ENCODE measurements at places on chromosomes 6 and 20.

DNA sequence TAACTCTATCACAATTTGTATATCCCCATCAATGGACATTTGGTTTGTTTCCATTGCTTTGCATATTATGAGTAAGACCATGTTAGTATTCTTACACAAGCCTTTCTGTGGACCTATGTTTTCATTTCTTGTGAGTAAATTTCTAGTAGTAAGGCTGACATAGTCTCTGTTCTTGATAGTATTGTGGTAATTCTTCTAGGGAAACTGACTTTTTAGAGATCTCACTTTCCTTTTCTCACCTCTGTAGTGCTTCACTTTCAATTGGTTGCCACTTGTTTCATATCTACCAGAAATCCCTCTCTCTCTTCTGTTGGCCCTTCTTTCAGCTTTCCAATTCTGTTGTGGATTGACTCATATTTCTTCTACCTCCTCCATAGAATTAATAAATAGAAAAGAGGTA is 8.5 kb downstream of the ISM1 start:
- no peak for DNase-seq

DNA sequence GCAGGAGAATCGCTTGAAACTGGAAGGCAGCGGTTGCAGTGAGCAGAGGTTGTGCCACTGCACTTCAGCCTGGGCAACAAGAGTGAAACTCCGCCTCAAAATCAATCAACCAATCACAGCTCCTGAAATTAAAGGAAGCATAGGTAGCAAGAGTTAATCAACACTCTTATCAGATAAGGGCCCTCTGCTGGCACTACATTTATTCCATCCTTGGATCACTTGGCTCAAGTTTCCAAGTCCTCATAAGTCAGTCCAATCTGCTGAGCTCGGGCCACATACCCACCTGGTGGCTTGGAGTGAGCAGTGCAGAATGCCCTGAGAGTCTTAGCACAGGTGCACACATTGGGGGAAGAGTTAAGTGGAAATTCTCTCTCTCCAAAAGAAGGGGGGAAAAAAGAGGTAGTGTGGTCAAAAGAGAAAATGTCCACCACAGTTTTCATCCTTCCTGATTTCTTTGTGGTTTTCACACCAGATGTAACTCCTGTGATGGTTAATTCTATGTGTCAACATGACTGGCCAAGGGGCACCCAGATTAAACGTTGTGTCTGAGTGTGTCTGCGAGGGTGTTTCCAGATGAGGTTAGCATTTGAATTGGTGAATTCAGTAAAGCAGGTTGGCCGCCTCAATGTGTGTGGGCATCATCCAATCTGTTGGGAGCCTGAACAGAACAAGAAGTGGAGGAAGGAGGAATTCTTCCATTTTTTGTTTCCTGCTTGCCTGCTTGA is 14.2 kb upstream of the FAM8A1 start:
- peak; percentile 67 for DNase-seq

DNA sequence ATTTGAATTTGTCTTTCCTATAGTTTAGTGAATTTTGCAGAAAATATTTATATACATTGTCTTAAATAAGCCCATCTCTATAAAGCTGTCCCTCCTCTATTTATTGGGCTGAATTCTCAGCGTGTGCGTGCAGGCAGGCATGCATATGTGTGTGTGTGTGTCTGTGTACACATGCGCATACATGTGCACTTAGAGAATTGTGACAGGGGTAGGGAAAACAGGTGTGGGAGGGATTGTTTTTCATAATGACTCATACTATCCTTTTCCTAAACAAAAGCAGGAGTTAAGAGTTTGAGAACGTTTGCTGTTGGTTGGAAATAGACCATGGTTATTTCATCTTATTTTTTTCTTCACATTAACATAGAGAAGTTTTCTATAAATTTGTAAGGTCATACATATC is 43.4 kb upstream of the FABP7 start:
- no peak for DNase-seq

GRCh38 chr6:130520801-130521200 is 155.0 kb downstream of the TMEM200A start:
- no peak for DNase-seq

DNA sequence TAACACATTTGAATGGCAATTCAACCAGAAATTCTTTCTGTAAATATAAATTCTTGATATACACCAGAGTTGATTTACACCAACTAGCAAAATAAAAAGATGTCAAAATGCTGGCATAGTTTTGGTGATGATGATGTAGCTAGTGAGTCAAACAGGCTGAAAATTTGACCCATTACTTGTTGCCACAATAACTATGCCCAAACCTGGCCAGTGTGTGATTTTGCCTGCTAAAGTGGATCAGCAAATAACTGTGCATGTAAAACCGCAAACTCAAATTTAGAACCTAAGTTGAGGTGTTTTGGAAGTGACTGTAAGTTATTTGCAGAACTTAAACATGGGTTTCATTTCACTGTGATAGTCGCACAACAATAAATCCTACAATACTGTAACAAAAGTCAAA is 125.9 kb downstream of the KIF6 start:
- DNase-seq: peak; percentile 13

GRCh38 chr6:109093732-109094415 is 772 bp downstream of the SESN1 start:
- DNase-seq: peak; percentile 8

DNA sequence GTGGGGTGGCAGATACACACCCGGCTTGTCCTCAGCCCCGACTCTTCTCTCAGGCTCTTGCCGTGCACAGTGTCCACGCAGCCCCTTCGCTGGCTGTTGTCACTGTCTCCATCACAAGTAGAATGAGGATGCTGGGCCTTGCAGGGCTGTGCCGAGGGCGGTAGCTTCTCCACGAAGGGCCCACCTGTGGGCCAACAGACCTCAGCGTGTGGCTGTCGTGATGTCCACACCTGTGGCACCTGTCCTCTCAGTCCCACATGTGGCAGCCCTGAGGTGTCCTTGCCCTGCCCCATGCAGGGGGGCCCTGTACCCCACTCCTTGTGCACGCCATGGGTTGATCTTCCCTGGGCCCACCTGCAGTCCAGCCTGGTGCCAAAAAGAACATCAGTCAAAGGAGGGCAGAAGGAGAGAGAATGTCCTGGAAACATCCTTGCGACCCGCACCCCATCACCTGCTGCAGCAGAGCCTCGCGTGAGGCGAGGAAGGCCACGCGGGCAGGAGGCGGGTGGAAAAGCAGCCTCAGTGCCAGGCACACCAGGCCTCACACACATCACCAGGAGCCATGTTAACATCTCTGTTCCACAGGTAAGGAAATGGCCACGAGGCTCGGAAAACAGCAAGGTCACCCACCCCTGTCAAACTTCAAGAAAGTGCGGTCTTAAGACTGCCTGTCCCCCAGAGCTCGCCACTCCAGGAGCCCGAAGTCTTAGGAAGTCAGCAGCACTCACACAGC is 22.3 kb upstream of the AFDN start:
- no peak for DNase-seq

GRCh38 chr6:147544420-147544819 is 35.9 kb downstream of the SAMD5 start:
- DNase-seq: no peak

DNA sequence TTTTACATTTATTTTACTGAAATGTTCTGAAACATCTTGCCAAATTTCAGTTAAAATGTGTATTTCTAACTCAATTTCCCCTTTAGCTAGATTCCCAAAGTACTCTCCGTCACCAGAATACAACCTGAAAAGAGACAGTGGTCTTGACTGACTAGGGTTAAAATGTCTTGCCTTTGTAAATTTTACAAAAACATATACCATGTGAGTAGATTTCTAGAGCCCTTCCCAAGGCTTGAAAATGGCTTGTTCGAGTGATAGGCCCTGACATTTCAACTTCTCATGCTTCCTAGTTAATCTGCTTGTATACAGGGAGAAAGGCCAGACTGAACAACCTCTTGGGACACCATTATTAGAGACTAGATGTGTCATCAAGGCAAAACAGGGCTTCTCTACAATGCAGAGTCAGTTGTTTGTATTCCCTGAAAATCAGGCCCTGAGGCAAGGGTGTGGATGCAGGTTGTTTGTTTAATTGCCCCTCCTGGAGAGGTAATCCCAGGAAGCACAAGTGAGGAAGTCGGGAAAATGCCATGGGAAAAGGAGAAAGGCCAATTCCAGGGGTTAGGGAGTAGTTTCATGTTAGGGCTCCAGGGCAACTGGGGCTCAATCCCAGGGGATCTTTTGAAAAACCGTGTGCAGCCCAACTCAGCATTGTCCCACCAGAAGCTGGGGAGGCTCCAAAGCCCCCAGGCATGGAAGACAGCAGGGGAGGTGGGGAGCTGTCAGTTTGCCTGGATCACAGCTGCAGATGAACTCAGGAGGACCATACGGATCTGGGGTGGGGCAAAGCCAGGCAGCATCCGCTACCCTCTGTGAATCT is 11.6 kb upstream of the TFB1M start:
- DNase-seq: no peak
